Ovary (tissue), 10 donors: ENCODE measurements at places on chromosomes 2 and 18.
A peak's percentile ranks its signal among the peaks of the same experiment; 100 is the strongest.

DNA sequence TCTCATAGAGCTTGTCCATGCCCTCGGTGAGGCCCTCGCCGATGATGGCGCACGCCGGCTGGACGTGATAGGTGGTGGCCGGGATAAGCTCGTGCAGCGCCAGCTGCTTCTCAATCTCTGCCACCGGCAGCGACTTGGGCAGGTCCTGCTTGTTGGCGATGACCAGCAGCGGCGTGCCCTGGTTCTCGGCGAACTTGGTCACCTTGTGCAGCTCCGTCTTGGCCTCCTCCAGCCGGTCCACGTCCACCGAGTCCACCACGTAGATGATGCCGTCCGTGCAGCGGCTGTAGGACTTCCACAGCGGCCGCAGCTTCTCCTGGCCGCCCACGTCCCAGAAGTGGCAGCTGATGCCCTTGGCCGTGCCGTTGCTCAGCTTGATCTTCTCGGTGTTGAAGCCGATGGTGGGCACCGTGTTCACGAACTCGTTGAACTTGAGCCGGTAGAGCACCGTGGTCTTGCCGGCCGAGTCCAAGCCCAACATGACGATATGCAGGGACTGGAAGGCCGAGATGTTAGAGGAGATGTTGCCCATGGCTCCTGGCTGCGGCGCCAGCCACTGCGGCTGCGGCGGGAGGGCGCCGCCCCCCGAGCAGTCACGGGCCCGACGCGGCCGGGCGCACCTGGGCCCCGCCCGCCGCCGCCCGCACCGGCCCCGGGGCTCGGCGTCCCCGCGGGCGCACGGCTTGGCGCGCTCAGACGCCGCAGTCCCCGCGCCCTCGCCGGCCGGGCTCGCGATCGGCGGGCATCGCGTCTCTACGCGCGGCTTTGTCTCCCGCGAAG, 636 bp downstream of the ARL4C start:
- no peak for DNase-seq

DNA sequence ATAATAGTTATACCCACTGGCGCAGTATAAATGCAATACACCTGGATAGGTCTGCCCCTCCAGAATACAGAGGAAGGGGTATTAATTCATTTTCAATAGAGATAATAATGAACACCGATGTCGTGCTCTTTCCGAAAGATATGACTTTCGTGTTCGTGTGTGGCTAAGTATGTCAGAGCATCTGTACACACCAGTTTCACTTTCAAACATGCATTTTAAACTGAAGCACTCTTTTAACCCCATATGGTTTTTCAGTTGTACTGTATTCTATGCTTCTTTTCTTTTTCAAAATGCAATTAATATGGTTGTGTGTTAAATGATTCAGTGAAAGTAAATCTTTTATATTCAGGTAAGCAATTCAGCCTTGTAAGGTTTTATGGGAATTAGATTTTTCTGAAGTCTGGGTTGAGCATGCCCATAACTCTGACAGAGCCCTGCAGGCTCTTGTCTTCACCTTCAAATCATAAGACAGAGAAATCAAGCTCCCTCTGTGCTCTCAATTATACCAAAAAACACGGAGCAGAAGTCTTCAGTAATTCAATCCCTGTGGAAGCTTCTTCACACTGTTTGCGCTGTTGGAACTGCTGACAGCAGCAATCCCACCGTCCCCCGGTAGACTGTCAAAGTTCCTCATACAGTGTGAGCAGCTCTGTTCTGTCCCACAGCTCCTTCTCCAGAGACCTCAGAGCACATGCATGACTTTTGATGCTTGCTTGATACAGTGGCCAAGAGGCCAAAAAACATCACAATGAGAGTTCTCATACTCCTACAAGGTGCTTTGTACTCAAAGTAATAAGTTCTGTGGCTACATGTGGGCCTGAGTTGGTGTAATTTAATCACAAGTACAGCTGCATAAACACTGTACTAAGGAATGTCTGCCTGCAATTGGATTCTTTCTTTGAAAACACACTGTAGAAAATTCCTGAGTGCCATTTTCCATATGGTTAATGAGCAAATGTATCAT, 186.8 kb downstream of the ZNF521 start:
- DNase-seq: no peak

DNA sequence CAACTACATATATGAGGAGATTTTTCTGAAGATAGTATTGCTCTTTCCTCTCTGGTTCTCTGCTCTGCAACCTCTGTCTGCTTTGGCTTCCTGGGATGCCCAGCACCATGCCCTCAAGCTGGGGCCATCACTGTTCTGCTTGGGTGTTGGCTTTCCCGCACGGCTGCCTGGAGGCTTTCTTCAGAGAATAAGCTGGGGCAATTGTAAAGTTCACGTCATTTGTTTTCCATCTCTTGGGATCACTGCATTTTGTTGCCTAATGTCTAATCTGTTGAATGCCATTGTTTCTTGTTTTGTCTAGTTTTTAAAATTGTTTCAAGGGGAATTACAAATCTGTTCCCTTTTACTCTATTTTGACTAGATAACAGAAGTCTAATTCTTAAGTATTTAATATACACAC, 437.3 kb upstream of the NRP2 start:
- DNase-seq: no peak

- DNase-seq: peak; percentile 58
Observed at GRCh38 chr2:70143314-70144150, 47.3 kb downstream of the C2orf42 start.

- DNase-seq: peak; percentile 82
Observed at GRCh38 chr2:176494949-176495353, 225.7 kb downstream of the MTX2 start.

- no peak for DNase-seq
Observed at GRCh38 chr2:191892391-191892790, 45.5 kb upstream of the CAVIN2 start.
